Cardiac fibroblast (primary cell): ENCODE measurements at places on chromosomes 7 and 10.

DNA sequence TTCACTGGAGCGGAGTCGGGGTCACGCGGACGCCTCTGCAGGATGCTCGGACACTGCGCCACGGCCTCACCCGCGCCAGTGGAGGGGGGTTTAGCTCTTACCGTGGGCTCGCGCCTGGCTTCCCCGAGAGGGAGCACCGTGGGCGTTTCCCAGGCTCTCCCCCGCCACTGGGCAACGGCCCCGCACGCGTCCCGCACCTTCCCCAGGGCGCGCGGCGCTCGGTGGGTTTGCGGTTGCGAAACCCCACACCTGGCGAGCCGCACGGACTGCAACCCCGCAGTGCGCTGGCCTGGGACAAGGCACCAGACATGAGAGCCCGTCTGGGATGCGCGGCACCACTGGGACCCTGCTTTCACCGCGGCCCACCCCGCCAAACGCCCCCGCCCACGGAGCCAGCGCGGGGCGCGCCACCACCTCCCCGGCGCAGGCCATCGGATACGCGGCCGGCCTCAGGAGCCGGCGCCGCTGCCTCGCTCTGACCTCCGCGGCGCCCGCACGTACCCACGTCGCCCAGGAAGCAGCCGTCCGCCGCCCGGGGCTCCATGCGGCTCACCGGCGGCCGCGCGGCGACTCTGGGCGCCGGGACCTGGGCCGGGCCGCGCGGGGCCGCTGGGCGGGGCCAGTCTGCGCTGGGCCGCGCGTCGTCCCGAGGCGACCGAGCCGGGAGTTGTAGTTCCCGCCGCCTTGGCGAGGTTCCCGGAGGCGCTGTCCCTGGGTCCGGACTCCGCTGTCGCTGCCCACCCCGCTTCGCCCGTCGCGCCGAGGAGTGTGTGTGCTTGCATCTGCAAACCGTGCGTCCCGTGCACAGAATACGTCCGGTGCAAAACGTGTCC is at the start of gene ASB13:
Gene ASB13, minus strand, starts transcription at position 588 of the 833 bp plus-strand sequence. Its CDS starts 44 bp downstream, at position 544.
- peak; percentile 54 for DNase-seq

- peak; percentile 47 for DNase-seq
Measured at GRCh38 chr7:70694434-70694970, 437.4 kb upstream of the GALNT17 start.

GRCh38 chr7:97012365-97013133 is 7.2 kb downstream of the DLX6 start:
- DNase-seq = no peak

DNA sequence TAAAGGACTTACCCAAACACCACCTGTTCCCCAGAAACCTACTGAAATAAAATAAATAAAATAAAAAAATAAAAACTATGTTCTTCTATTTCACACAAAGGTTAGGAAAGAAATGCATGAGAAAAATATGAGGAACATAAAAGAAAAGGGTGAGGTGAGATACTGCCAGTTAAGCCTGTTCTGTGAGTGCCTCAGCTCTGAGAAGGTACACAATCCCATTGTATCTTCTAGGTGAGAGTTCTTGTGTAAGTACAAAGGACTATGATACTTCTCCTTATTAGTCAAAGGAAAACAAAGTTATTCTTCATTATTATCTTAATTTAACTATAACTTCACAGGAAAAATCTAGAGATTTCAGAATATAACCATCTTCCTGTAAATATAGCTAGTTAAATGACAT is 86.0 kb downstream of the ATE1 start:
- no peak for DNase-seq

GRCh38 chr10:58886406-58886805 is 290.0 kb upstream of the PHYHIPL start:
- no peak for DNase-seq

- no peak for DNase-seq
Measured at GRCh38 chr10:131656431-131656841, 244.4 kb upstream of the PPP2R2D start.

DNA sequence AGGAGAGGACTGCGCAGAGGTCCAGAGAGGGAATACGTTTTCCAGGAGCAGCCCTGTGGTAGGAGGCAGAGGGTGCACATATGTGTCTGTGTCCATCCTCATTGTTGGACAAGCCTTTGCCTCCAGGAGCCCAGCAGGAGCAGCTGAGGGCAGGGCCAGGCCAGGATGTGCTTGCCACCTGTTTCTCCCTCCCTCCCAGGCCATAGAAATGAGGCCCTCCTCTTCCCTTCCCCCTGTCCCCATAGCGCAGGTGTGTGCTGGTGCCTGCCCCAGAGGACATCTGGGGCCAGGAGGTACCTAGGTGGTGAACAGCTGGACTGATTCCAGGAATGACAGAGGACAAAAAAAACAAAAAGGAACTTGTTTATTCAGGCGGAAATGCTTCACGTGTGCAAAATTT is 10.5 kb upstream of the CXCL12 start:
- no peak for DNase-seq

GRCh38 chr7:22627136-22627535 is 99.9 kb upstream of the IL6 start:
- peak; percentile 90 for DNase-seq

- DNase-seq = no peak
Measured at GRCh38 chr7:44213206-44213876, 12.6 kb downstream of the YKT6 start.

DNA sequence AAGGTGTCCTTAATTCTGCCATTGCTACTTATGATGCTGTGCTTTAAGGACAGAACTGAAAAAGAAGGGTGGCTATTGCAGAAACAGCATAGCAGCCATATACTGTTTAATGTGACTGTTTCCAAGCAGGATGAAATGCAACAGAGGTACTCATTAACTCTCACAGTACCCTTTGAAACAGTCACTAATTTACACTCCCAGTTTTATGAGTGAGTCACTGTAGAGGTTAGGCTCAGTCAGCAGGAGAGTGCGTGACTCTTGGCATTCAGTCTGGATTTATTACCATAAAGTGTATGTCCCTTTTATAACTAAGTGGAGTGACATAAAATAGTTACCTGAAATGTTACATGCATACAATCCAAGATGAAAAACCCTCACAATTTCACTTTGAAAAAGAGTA is 27.7 kb downstream of the ALDH18A1 start:
- no peak for DNase-seq

DNA sequence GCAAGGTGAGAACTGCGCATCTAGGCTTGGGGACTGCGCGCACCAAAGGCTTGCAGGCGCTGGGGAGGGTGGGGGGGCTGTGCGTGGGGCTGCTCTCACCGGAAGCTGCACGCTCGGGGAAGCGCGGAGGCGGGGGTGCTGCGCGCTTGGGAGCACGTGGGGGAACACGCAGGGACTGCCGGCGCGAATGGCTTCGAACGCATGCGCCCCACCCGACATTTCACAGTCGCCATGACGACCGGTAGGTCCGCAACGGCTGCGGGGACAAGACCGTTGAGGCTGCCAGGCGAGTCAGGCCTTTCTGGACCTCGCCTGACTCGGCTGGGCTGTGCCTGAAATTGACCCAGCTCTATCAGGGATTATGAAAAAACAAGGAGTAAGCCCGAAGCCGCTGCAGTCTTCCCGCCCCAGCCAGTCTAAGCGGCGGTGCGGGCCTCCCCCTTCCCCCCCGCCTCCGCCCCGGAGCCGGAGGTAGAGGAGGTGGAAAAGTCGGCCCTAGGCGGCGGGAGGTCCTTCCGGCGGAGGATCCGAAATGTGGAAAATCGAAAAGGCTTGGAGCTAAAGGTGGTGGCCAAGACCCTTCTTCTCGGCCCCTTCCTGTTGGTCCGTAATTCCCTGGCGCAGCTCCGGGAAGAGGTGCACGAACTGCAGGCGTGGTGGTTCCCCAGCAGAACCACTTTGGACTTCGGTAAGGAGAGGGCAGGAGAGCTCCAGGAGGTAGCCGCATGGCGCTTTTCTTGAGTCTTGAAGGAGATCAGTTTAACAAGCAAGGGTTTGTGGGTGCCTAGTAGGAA is 34.9 kb upstream of the STEAP1 start:
- peak; percentile 15 for DNase-seq

DNA sequence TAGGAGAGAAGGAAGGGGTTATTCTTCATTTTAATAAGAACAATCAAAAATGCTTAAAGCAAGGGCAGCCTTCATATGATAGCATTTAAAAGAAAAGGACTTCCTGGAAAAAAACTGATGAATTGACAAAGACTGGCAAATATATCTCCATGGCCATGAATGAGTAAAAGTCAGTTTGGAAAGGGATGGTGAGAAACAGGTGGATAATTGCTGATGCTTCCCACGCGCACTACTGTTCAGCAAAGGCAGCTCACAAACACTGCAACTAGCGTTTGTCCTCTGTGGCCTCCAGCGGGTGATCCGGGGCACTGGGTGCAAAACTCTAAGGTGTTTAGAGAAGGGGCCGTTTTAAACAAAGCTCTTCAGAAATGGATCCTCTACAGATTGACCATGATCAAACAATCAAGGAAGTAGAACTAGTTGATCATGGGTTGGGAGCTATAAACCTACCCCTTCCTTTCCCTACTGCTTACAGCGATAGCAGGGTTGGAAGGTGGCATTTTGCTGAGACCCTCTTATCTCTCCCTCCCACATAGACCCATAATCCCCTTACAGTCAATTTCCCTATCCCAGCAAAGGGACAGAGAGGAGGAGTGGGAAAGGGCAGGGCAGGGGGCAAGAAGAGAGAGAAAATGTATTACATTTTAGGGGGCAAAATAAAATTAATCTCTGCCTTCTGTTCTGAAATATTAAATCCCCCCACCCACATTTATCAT is 53.8 kb downstream of the SMURF1 start:
- DNase-seq = no peak

DNA sequence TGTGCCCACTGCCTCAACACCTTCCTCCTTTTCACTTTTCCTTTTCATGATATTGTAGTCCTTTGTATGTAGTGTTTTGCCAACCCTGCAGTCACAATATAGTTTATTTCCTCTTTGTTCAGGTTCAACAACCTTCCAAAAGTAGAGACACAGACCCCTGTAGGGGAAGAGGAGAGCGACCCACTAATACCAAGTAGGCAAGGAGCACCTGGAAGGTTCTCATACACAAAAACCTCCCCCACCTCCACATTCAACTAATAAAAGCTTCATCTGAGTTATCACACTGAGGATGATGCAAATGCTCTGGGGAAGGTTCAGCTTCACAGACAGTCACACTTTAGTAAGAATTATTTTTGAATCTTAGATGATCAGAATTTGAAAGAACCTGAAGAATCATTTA is 41.6 kb downstream of the PIK3AP1 start:
- DNase-seq = no peak

DNA sequence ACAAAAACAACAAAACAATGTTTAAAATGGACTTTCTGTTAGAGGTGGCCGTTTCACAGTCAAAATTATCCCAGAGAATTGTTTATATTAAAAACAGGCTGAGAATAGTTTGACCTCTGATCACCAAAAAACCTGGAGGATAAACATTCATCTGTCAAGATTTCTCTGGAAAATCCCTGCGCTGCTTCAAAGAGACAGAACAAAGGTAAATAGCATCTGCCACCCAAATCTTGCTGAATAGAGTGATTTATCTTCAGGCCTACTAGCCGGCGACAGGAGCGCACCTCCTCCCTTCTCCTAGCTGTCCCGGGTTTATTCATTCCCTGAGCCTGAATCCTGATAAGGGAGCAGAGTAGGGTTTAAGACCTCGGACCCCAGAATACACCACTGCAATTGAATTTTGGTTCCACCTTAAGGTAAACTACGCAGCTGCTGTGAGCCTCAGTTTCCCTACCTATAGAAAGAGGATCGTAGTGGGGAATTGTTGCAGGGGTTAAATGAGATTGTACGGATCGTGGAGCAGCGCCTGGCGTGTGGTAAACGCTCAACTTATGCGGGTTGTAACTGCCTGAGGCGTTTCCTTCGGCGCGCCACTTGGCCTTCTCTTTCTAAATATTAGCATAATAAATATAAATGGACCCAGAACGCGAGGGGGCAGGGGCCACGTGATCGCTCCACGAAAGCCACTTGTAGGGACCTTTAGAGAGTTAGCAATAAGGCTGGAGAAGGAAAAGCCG is 498 bp upstream of the ST7 start:
- peak; percentile 56 for DNase-seq

DNA sequence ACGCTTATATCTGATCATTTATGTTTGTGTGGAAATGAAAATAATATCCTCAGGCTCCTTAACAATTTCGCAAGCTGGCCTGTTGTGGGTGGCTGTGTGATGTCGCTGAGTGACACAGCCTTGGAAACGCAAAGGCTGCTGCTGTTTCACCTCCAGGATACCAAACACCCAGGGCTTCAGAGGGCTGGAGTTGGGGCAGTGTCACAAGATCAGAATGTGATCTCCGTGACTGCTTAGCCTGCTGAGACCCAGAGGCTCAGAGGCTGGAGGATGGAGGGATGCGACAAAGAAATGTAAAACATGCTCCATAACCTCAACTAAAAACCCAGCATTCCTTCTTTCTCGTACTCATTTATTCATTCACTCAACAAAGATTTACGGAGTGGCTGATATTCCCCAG is 37.2 kb upstream of the BMPER start:
- DNase-seq = peak; percentile 51

GRCh38 chr10:51386248-51386885 is 312.1 kb downstream of the PRKG1 start:
- peak; percentile 27 for DNase-seq

GRCh38 chr7:115087437-115087836 is 165.5 kb downstream of the MDFIC start:
- peak; percentile 87 for DNase-seq

GRCh38 chr10:82683945-82684344 is 809.0 kb downstream of the NRG3 start:
- DNase-seq = no peak

DNA sequence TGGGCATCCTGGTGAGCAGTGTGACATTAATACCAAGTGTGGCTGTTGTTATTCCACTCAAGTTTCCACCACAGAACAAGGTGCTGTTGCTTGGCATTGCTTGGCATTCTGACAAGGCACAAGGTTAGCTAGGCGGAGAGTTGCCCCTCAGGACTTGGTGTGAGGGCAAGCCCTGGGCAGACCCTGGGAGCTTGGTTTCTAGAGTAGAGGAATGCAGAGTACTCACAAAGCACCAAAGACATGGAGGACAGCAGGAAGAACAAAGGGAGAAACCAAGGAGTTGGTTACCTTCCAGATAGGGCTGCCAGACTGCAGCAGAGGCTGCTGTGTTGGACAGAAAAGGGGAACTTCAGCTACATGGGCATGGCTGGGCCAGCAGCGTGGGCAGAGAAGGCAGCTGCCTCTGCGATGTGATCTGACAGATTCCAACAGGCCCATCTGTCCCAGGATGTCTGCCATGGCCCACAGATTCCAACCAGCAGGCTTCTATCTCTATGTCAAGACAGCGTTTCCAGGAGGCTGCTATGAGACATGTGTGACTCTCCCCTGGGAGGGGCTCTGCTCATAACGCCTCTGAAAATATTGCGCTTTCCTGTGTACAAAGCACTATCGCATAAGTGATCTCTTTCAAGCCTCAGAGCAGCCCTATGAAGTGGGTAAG is 1.8 kb downstream of the GOLGA7B start:
- DNase-seq = no peak

DNA sequence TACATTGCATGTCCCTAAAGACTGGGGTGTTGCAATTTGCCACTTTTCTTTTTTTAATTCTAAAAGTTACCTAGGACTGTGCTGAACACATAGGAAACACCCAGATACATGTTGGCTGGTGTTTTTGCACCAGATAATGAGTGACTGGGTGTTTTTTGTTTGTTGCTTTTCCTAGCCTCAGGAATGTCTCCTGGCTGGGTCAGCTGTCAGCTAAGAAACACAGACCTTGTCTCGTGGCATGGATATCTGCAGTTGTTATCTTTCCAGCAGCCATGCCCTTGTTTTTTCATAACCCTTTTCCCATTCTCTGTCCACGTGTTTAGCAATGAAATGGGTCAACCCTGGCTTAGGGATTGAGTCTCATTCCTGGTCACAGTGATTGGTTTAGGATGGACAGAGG is 433.9 kb upstream of the ZMIZ1 start:
- DNase-seq = no peak

- DNase-seq = no peak
Measured at GRCh38 chr7:127589896-127590295, 1.7 kb downstream of the ARF5 start.
